ENCODE measurements at places on chromosomes 7 and 10. TPM values are rescaled to one million over a fixed set of nuclear protein-coding genes. Genes with fewer than 3 reads are reported as not detected.

SLC18A3 gene
- total RNA-seq, result not detected

GIMAP8 gene
- total RNA-seq, result 42.3 TPM

GIMAP1 gene
- 13.0 TPM for total RNA-seq

OPN4 gene
- not detected for total RNA-seq

PRKAR2B gene
- 7.9 TPM for total RNA-seq

OR2A12 gene
- total RNA-seq, result not detected

GALNT17 gene
- 7.1 TPM for total RNA-seq

TRIM73 gene
- total RNA-seq, result 4.4 TPM

EVX1 gene
- not detected for total RNA-seq

ODAD2 gene
- 0.64 TPM for total RNA-seq

INMT gene
- 501 TPM for total RNA-seq

PNLIPRP2 gene
- not detected for total RNA-seq

FAM180A gene
- 6.8 TPM for total RNA-seq

ZNF425 gene
- total RNA-seq, result 1.4 TPM

FAM13C gene
- total RNA-seq, result 11.8 TPM

ABCB1 gene
- total RNA-seq, result 7.5 TPM

CLDN4 gene
- total RNA-seq, result 103 TPM

PHYHIPL gene
- total RNA-seq, result not detected

ADAM12 gene
- total RNA-seq, result 0.98 TPM

FRG2B gene
- total RNA-seq, result not detected

CRYGN gene
- total RNA-seq, result not detected

SH3PXD2A gene
- total RNA-seq, result 35.2 TPM

C10orf62 gene
- total RNA-seq, result not detected

ERVW-1 gene
- not detected for total RNA-seq

UCN3 gene
- total RNA-seq, result 1.2 TPM

VOPP1 gene
- total RNA-seq, result 53.7 TPM

EPO gene
- not detected for total RNA-seq

SLC37A3 gene
- 35.2 TPM for total RNA-seq

SCIN gene
- total RNA-seq, result 14.3 TPM

VSTM4 gene
- total RNA-seq, result 19.5 TPM

UNCX gene
- total RNA-seq, result not detected

DCLRE1A gene
- total RNA-seq, result 6.1 TPM

LRRN3 gene
- total RNA-seq, result 8.9 TPM

NKX2-3 gene
- 0.26 TPM for total RNA-seq

NPY4R gene
- not detected for total RNA-seq

OR6B1 gene
- total RNA-seq, result not detected

EGFR gene
- 78.3 TPM for total RNA-seq

PFKFB3 gene
- 77.2 TPM for total RNA-seq

SPDYE8 gene
- not detected for total RNA-seq

CARD11 gene
- total RNA-seq, result 5.8 TPM

NPTX2 gene
- total RNA-seq, result 2.1 TPM

TMEM184A gene
- 4.4 TPM for total RNA-seq

NRAP gene
- 0.06 TPM for total RNA-seq

CNTNAP2 gene
- total RNA-seq, result 0.41 TPM

DKK1 gene
- 3.7 TPM for total RNA-seq

IFIT1B gene
- not detected for total RNA-seq

CYP26C1 gene
- 0.35 TPM for total RNA-seq

IKZF1 gene
- 41.4 TPM for total RNA-seq

NKX6-2 gene
- not detected for total RNA-seq

PCDH15 gene
- total RNA-seq, result 3.2 TPM

CALHM3 gene
- not detected for total RNA-seq

MYL10 gene
- total RNA-seq, result not detected
